Bone marrow (tissue), 2 donors: ENCODE measurements at places on chromosomes 13 and 19.

DNA sequence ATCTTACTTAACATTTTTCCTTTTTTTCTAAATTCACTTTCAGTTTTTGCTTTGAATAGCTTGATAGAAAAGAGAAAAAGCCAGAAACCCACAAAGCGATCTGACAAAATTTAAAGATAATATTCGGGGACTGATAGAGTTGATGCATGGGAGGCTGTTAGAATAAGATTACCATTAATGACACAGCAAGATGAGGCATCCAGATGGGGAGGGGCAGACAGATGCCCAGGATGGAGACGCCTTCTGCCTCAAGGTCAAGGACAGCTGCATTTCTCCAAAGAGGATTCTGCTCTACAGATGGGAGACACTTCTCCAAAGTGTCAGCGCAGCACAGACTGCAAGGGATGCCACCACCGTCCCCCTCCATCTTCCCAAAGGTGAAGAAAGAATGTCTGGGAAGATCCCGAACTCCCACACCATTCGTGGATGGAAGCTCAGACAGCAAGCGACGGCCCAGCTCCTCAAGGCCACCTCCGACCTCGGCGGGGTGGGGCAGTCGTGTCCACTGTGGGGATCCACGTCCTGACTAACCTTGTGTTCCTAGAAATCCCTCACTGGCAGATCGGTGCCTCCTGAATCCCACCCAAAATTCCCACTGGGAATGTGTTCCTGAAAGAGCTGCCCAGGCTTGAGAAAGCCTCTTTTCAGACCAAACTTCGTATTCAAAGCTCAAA is 32.9 kb downstream of the NAXD start:
- no peak for DNase-seq

GRCh38 chr13:32007494-32007893 is 24.1 kb upstream of the FRY start:
- no peak for DNase-seq

DNA sequence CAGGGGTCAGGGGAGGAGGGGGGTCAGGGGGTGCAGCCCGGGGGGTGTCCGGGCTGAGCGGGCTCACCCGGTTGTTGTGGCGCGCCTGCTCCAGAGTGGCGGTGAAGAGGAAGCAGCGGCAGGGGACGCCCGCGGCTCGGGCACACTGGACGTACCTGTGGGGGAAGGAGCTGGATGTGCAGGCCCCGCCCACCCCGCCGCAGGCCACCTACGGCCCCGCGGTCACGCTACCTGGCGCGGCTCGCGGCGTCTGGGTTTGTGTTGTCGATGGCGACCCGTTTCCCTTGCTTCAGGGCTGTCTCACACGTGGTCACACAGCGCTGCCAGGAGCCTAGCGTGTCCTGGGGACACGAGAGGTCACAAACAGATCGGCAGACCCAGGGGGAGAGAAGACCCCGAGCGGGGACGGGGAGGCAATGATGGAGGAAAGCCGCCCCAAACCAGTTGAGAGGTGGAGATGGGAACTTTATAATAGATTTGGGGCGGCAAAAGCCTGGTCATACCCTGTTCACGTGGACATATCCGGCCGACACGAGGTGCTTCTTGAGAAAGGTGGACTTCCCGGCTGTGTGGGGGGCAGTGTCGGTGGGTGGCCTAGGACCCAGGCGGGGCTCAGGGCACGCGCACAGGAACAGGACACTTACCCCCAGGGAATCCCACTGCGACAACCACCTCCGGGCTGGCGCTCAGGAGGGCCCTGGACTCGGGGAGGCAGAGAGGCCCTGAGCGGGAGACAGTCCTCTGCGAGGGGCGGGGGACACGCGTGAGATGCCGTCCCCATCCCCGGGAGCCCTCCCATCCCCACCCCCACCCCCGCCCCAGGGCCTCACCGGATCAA is 5.6 kb downstream of the PNKP start:
- DNase-seq: no peak

- no peak for DNase-seq
Observed at GRCh38 chr13:113146750-113147149, 11.7 kb upstream of the PROZ start.
